Activated CD8-positive, alpha-beta memory T cell treated with anti-CD3 and anti-CD28 coated beads, Interleukin-2, amount 50 U/mL, for 4 hours (primary cell): ENCODE measurements at places on chromosomes 12 and 14.

- DNase-seq: peak; percentile 62
These were observed 114.8 kb downstream of the PLXNC1 start for GRCh38 chr12:94263011-94263811.

DNA sequence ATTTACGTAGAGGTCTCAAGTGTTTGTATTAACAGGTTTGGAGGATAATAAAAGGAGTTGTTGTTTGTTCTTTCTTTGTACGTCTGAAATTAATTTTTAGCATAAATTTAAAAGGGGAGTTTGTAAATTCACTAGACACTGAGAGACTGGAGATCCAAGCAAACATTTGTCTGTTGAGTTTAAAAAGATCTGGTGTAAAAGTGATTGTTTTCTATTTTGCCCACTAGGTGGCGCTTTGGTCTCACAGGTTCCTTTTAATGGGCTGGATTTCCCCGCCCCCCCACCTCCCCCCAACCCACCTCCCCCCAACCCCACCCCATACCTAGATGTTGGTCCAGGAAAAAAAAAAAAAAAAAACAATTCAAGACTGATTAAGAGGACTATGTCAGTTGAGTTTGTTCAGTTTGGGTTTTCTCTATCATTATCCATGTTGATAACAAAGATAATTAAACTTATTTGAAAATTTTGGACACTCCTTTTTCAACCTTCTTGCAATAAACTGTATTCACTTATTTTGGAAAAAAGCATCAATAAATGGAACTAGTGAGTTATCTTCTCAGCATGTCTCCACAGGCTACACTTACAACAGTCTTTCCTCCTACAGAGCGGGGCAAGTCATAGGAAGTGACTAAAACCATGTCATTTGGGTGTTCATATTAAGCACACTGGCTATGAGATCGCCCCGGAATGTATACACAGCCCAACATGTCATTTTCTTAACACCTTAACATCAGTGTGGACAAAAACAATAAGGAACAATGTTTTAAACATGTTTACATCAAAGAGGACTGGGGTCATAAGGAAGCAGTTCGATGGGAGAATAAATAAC, 841.1 kb downstream of the NRXN3 start:
- DNase-seq: no peak

DNA sequence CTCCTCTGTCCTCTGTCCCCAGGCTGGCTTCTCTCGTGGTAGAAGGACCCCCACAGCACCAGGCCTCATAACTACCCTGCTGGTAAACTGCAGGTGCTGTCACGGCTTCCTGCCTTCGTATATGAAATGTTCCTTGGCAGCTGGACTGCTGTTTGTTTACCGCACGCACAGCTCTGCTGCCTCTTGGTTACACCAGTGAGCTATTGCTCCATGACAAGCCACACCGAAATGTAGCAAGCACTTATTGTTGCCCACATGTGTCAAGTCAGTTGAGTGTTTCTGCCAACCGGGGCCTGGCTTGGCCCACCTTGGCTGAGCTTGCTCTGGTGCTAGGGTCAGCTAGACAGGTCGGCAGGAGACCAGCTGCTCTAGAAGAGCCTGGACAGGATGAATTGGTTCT, 21.7 kb upstream of the TCL1B start:
- DNase-seq: no peak

- no peak for DNase-seq
These were observed 399 bp downstream of the NCAPD2 start for GRCh38 chr12:6494258-6494743.

DNA sequence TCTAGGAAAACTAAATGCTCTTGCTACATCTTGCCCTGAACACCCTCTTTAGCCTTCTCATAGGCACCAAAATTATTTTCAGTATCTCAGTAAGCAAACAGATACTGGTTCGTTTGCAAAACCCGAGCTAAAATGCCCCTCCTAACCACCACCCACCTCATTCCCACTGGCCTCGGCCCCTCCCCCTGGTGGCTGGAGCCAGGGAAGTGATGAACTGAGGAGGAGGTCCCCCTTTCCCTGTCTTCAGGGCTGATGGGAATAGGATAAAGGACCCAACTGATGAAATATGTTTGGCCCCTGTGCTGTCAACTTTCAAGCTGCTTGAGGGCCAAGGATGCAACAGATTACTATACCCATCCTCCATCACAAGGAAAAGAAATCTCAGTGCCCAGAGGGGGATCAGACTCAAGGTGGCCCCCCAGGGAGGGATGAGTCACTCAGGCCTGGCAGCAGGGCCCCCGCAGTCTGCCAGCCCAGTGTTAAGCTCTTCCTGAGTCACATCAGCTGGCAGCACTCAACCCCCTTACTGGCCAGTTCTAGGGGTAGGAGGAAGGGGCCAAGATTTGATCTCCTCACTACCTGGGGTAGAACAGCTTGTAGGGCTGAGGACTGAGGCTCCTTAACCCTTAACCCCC, 1.7 kb downstream of the ANKRD52 start:
- no peak for DNase-seq

DNA sequence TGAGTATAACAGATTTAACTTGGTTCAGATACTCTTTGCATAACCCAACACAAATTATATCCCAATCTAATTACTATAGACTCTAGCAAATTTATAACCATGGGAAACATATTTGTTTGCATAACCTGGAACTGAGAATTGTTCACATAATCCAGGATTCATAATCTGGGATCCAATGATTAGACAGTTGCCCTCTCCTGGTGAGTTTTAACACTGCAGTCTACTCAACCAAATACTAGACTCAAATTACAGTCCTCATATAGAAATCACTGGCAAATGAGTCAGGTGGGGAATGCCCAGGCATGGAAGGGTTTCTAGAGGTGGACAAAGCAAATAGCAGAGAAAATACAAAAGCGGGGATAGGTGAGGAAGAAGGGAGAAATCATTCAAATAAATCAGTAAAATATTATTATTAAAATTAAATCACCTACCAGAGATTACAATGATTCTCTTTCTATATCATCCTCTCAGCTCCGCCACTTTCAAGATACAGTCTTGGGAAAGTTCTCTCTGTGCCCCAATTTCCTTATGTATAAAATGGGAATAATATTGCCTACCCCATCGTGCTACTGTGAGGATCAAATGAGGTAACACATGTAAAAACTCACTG, 9.4 kb downstream of the GCH1 start:
- DNase-seq: peak; percentile 35

DNA sequence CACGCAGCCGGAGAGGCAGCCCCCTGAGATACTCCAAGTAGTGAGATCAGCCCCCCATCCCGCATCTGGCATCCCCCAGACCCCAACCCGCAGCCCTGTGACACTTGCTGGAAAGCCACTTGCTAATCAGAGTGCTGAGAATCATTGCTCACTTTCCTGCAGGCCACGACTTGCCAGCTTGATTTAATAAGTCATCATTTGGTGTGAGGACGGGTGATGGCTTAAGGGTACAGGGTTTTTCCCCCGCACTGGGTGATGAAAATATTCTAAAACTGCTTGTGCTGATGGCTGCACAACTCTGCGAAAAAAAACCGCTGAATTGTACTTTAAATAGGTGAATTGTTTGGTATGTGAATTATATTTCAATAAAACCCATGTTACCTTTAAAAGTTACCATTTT, 171.2 kb downstream of the FOXN3 start:
- no peak for DNase-seq

GRCh38 chr14:89435492-89435891, 18.5 kb upstream of the FOXN3 start:
- DNase-seq: no peak

- DNase-seq: no peak
These were observed 9.3 kb upstream of the GYS2 start for GRCh38 chr12:21613931-21614330.

DNA sequence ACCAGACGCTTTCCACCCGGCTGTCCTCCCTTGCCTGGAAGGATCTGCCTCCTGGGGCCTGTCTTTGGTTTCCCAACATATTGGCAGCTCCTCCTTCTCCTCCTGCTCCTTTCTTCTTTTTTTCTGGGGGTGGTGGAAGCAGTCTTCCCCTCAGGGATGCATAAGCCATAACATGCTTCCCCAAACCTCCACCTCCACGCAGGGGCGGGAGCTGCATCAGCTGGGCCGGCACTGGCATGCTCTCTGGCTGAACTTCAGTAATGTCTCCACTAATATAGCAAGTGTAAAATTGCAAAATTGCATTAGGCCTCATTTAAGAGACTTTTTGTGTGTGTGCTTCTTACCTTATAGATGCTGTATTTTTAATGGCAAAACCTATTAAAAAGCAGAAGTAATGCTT, 58.6 kb downstream of the GLT1D1 start:
- DNase-seq: no peak

- no peak for DNase-seq
These were observed 11.5 kb downstream of the CCDC175 start for GRCh38 chr14:59565087-59565486.

DNA sequence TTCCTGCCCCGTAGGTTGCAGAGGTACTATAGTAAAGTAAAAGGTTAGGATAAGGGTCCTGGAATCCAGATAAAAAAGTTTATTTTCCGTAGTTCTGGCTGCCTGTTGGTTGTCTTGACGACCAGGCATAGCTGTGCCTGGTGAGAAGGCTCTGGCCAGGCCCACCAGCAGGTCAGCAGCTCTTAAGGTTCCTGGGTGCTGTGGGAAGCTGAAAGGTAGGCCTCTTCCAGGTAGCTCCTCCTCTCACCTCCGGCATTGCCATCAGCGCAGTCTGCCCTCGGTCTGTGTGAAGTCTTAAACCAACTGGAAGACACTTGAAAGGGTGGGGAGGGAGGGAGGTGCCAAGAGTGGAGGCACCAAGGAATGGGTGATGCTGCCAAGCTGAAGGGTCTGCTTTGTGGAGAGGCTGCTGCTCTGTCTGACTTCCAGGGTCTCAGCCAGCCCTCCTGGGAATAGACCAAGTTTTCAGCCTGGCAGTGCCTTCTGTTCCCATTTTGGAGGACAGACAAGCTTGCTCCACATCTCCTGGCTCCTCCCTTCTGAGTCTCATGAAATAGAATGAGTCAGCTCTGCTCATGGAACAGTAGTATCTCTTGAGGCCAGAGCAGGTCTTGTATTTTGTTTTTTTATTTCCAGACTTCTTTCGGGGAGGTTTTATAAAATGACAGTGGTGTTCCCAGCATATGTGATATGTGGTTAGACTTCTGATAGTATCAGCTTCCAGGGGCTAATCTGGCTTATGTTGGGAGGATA, 5.2 kb upstream of the ACADS start:
- DNase-seq: no peak

DNA sequence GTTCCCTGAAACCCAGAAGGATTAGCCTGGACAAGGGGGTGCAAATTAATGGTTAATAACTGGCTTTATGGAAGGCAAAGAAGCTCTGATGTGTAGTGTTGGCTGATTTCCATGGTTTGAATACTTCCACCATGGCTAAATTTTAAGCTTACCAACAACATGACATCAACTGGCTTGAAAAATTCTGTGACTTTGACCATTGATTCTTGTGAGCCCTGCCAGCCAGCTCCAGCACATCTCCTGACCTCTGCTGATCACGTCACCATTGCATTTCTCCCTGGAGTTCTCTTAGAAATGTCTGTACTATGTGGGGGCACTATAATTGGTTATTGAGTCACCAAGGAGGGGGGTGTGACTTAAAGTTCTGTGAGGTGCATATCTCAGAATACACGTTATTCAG, 171.2 kb downstream of the MYRFL start:
- no peak for DNase-seq

GRCh38 chr12:113135178-113136127, at the start of gene RASAL1:
TSS of gene RASAL1 (minus strand) at chr12:113135761. CDS start at chr12:113135462, 299 bp downstream.
- peak; percentile 73 for DNase-seq

DNA sequence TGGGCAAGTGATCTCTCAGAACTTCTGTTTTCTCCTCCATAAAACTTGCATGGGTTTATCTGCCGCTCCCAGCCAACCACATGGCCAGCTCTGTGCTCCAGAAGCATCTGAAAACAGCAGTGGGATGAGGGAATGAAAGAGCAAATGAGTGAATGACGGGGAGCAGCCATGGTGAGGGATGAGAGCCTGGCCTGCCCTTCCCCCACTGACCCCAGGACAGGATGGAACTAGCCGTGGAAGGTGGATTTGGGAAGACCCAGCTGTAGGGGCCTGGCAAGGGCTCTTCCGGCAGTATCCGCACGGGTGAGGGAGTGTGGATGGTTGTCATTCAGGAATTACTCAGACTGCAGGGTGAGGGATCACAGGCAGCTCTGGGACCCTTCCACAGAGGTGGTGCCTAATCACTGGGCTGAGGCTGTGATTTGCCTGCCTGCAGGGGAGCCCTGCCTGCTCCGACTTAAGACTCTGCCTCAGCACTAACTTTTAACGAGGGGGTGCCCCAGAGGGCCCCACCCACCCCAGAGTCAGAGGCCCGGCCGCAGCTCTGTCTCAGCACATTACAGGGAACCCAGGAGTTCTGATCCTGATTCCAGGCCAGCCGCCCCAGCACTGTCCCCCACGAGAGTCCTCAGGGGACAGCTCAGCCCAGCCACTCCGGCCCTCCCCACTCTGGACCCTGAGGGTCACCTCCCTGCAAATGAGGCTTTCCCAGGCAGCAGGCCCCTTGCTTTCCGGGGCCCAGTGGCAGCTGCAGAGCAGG, 136.8 kb upstream of the C14orf180 start:
- DNase-seq: peak; percentile 10

DNA sequence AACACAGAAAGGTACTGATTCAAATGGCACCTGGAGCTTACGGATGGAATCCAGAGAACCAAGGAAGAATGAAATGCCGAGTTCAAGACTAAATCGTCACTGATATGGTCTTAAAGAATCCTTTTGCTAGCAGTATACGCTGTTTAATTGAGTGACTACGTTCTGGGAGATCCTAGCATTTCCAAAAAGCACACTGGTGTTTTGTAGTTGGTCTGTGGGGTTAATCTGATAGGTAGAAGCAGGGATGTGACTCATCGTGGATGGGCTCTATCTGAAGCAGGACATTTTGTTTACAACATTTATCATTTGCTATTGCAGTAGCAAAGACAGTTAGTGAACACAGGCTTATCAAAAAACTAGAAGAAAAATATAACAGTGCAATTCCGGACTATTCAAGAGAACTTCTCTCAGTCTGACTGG, 169.2 kb upstream of the HMGA2 start:
- DNase-seq: no peak

DNA sequence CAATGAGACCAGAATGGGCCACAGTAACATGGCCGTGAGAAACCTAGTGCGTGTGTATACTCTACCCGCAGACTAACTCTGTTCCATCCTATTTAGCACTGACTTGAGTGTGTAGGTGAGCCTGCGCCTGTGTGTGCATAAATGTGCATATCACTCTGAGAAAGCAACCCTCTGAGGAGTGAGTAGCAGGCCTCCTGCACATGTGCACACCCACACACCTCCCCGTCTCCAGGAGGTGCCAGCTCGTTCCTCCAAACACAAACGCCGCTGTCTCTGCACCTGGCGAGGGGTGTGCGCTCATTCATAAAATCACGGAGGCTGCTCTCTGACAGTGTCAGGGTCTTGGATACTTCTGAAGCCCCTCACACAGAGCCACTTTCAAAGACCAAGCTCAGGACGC, 138.9 kb downstream of the GCH1 start:
- DNase-seq: no peak

- DNase-seq: no peak
These were observed 120.2 kb downstream of the SAMD4A start for GRCh38 chr14:54686871-54687749.

DNA sequence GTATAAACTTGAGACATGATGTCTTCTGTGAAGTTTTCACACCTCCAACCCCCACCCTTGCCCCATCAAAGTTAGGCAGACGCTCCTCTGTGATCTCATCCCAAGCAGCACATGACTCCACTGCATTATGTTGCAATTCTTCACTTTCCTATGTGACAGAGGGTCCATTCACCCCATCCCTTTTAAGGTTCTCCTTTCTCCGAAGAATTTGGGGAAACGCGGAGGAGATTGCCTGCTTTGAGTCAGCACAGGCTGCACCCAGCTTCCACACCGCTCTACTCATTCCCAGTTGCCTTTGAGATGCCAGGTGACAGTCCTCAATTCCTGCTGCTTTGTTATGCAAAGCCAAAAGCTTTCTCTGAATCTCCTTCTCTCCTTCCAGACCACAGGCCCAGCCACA, 61.8 kb downstream of the PHLDA1 start:
- DNase-seq: no peak
